GM23338 (cell line): ENCODE measurements at places on chromosomes 16 and 17.
A peak's percentile ranks its signal among the peaks of the same experiment; 100 is the strongest.

DNA sequence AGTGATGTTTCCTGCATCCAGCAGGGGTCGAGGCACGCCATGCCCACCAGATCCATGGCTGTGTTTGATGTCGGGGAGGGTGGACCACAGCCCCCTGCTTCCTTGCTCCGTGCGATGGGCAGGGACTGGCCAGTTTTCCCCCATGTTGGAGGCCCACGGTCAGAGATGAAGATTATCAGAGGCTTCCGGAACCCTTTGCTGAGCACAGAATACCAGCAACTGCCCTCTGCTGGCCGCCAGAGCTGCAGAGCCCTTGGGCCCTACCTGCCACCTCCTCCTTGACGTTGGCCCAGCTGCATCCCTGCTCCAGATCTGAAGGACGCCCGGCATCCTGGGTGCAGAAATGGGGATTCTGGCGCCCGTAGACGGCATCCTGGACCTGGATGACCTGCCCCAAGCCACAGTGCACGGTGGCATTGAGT lies 23.7 kb upstream of the BCO1 start:
- peak; percentile 77 for DNase-seq

DNA sequence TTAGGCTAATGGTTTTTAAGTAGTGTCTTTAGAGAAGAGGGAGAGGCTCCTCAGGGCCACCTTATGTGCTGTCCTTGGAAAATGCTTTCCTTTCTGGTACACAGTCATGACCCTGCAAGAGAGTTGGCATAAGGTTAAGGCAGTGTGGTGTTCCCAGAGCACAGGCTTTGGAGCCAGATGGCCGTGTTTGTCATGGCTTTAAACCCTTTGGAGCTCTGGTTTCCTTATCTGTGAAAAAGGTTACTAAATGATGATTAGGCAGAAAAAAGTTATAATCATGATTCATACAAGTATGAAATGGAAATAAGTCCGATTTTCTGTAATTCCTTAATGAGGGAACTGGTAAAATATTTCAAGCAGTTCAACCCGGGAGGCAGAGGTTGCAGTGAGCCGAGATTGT lies 13.2 kb downstream of the UTP4 start:
- DNase-seq: no peak

DNA sequence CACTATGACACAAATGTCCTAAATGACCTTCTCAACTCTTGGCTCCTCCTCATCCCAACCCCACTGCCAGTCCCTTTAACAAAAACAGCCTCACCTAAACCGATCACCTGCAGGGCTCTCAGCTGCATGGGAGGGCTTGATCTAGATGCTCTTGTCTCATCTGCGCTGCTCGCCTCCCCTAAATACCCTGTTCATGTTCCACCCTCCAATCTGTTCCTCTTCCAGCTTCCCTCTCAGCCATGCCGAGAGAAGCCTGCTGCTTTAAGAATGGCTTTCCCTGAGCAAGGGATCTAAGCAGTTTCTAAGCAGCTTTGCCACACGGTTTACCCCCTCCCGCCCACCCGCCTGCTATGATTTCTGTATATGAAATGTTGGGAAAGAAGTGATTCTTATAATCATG lies 23.7 kb downstream of the PIPOX start:
- DNase-seq: no peak

GRCh38 chr16:11742093-11742535 lies 543 bp downstream of the TXNDC11 start:
- no peak for DNase-seq

DNA sequence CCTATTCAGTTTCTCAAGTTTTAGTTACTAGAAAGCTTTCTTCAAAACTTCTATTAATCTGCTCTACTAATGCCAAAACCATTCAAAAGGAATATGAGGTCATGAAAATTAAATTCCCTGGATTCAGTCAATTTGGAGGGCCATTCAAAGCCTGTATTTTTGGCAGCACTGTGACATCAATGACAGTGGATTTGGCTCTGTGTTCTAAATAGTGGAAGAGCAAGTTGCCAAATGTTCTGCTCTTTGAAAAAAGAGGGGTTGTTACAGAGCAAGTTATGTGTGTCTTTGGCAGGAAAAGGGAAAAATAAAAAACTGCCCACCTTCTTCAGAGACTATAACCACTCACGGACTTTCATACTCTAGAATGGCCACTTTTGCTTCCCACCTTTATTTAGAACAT lies 3.2 kb upstream of the C16orf46 start:
- DNase-seq: no peak

DNA sequence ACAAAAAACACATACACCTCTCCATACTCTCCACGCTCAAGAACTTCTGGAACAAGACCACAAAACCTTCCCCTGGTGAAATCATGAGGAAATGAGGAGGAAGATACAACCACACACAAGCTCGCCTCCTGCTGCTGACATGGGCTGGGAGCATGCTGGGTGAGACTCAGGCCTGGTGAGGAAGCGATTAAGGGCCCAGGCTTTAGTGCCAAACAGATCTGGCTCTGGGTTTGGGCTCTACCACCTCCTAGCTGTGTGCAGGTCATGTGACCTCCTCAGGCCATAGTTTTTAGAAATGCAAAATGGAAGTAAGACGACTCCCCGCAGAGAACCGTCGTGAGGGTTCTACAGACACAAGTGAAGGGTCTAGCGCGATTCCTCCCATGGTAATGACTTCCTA lies 41.3 kb downstream of the VAC14 start:
- no peak for DNase-seq

DNA sequence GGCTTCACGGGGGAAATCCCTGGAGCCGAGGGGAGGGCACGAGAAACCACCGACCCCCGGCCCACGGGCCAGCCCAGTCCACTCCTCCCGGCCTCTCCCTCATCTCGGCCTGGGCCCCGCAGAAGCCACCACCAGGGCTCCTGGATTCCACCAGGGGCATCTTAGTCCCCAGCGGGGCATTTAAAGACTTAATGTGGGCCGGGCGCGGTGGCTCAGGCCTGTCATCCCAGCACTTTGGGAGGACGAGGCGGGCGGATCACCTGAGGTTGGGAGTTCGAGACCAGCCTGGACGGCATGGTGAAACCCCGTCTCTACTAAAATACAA lies 24.1 kb upstream of the ABR start:
- peak; percentile 52 for DNase-seq

GRCh38 chr17:82716203-82717010 lies at the start of gene FN3KRP:
Gene FN3KRP, plus strand, starts transcription at chr17:82716706. Its CDS starts 50 bp downstream, at chr17:82716756.
- DNase-seq: peak; percentile 91

DNA sequence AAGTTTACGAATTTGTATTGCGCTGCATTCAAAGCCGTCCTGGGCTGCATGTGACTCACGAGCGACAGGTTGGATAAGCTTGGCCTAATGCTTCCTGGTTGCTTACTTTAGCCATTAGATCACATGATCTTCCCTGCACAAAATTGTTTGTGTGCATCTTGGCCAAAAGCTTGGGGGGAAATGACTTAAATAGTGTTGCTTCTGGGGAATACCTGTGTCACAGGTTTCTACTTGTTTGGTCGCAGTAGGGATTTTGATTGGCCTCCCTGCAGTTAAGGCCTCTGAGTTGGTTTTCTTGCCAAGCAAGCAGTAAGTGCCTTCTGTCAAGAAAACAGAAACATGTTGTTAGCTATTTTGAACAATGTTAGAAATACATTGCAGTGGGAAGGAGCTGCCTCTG lies 39.6 kb upstream of the DUSP14 start:
- DNase-seq: no peak

GRCh38 chr17:62052765-62053338 lies 12.2 kb downstream of the MED13 start:
- DNase-seq: no peak

DNA sequence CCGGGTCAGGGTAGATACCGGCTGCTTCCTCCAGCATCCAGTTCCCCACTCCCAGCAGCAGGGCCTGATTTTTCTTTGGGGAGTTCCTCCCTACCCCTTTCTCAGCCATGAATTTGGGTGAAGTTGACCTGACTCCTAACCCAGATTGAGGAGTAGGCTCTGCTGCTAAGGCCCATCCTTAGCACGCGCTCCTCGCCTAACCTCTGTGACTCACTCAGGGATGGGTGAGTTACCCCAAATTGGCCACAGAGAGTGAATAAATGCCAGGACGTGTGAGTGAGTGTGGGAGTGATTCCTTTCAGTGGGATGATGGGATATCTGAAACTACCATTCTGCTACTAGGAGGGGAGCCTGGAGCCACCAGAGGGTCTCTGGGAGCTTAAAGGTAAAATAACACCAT lies 28.9 kb upstream of the ABCC12 start:
- DNase-seq: no peak

DNA sequence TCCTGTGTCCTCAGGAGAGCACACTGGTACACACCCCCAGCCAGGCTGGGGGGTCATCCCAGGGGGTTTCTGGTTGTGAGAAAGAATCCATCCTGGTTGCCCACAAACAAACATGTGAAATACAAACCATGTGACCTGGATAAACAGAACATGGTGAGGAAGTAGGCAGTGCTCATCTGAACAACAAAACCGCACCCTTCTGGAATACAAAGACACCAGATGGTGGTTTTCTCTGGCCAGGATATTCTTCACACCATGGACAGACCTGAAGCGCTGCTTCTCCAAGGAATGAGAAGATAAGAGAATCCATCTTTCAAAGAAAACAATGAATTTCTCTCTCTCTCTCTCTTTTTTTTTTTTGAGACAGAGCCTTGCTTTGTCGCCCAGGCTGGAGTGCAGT lies 302.3 kb downstream of the SLC39A11 start:
- no peak for DNase-seq

DNA sequence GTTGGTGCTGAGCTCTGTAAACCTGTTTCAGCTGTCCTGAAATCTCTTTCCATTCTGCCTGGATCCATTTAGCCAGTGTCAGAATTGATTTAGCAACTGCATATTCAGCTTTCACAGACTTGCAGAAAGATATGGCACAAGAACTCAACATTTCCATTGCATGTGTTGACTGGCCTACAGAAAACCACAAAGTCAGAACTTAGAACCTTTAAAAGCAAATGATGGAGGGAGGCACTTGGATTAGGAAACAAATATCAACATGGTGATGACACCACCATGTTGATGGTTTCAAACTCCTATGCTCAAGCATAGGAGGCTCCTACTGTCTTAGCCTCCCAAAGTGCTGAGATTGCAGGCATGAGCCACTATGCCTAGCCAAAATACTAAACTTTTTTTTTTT lies 52.3 kb upstream of the ARL6IP1 start:
- DNase-seq: no peak

DNA sequence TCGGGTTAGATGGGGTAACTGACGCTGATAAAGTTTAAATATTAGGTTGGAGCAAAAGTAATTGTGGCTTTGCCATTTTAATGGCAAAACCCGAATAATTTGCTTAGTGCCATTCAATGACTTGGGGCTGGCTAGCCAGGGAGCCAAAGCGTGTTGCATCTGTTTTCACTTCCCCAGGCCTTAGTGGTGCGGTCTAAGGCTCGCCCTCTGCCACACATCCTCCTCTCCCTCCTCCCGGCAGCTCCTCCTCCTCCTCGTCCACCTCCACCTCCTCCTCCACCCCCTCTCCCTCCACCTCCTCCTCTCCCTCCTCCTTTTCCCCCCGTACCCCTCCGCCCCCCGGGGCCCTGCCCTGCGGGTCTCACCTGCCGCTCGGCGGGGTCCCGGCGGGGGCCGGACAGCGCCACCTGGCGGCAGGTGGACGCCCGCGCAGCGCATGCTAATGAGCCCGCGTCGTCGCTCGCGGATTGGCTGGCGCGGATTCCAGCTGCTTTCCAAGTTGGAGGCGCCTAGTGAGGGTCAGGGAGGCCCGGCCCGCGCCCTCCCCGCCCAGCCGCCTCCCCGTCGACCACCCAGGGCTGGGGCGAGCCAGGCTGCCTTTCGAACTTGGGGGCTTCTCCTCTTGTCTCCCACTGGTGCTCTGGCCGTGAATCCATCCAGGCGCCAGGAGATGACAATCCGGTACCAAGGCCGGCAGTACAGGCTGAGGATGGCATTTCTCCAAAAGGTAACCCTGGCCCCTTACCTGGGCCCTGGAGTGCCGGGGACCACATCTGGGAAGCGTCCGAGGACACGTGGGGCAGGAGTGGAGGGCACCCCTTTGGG lies 36.6 kb upstream of the RGS9 start:
- peak; percentile 87 for DNase-seq

DNA sequence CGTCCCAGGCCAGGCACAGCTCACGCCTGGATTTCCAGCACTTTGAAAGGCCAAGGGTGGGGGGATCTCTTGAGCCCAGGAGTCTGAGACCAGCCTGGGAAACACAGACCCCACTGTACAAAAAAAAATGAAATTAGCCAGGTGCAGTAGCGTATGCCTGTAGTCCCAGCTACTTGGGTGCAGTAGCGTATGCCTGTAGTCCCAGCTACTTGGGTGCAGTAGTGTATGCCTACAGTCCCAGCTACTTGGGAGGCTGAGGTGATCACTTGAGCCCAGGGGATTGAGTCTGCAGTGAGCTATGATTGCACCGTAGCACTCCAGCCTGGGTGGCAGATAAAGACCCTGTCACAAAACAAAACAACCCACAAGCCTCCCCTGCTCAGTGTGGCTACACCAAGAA lies 27.0 kb upstream of the SLC25A19 start:
- no peak for DNase-seq
